A549 (cell line): ENCODE measurements at places on chromosomes 4 and X.

DNA sequence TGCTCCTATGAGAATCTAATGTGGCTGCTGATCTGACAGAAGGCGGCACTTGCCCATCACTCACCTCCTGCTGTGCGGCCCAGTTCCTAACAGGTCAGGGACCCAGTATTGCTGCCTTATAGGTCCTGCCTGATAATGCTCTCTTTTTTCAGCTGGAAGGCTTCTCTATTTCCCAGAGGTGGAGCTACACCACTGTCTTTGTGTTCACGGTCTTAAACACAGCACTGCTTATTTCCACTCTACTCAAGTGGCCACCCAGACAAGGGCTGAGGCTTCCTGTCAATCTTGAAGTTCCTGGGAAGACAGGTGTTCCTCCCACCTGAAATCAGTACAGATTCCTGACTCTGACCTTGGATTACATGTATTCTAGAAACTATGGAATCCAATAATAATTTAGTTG lies 270.6 kb downstream of the NR3C2 start:
- no peak for DNase-seq

GRCh38 chrX:56794404-56795230 lies 65.6 kb downstream of the NBDY start:
- no peak for DNase-seq

- no peak for DNase-seq
Observed at GRCh38 chrX:101230636-101231035, 11.1 kb downstream of the DRP2 start.

GRCh38 chr4:183261953-183262775 lies 57.9 kb downstream of the CLDN22 start:
- DNase-seq = peak; percentile 67

DNA sequence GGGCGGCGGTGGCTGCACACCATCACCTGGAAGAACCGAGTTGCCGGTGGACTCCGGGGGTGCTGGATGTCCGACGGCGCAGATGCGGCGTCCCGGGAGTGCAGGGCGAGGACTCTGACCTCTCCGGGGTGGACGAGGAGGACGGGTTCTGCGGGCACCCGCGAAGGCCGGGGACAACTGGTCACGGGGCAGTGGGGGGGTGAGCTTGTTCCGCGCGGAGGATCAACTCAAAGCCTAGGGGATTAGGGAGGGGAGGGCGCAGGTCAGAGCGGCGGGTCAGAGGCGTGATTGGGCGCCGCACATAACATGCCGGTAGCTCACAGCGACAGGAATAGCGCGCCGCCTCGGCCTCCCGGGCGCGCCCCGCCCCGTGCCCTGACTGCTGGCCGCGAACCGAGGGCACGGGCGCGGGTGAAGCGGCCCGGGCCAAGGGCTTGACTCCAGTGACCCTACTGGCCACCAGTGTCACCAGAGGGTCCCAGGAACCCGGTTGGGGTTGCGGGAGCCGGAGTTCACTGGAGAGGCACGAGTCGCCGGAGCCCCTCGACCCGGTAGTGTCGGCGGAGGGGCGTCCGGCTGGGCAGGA lies at the start of gene KLHL34:
TSS of gene KLHL34 (minus strand) at position 179 of the 586 bp plus-strand sequence. CDS start 542 bp downstream, outside the sequence.
- no peak for DNase-seq

- no peak for DNase-seq
Observed at GRCh38 chrX:117510453-117510852, 606.2 kb downstream of the KLHL13 start.

GRCh38 chr4:20839957-20840356 lies 139.7 kb downstream of the PACRGL start:
- peak; percentile 0 for DNase-seq

- DNase-seq = no peak
Observed at GRCh38 chr4:107740381-107740780, 20.3 kb upstream of the PAPSS1 start.

DNA sequence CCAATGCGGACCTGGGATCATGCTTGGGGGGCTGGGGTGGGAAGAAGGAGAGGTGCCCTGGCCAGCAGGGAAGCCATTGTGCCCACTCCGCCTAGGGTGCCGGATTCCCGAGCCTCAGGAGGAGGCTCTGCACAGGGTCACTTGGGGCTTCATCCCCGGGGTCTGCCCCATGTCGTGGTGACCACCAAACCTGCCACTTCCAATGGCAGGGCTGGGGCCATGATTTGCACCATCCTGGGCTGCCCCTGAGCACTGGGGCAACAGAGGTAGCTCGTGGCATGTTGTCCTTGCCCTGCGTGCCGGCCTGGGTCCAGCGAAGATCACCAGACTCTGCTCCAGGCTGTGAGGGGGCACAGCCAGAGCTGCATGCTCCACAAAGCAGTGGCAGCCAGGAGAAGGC lies 71.4 kb upstream of the DCAF12L2 start:
- no peak for DNase-seq

- DNase-seq = no peak
Observed at GRCh38 chr4:118317691-118318090, 35.1 kb downstream of the PRSS12 start.

GRCh38 chr4:52780206-52780605 lies 29.0 kb upstream of the ERVMER34-1 start:
- no peak for DNase-seq

GRCh38 chr4:819401-820229 lies 6.3 kb downstream of the CPLX1 start:
- no peak for DNase-seq

DNA sequence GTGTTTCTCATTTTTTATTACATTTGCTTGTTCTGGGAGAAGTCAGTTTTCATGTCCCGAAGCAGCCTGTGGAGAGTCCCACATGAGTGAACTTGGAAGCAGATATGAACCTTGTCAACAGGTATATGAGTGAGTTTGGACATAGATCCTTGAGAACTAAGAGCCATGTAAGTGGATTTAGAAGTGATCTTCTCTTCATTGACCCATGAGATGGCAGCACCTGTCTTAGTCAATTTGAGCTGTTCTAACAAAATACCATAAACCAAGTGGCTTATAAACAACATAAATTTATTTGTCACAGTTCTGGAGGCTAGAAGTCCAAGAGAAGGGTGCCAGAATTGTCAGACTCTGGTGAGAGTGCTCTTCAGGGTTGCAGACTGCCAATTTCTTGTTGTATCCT lies 1043.8 kb downstream of the ADGRL3 start:
- no peak for DNase-seq

DNA sequence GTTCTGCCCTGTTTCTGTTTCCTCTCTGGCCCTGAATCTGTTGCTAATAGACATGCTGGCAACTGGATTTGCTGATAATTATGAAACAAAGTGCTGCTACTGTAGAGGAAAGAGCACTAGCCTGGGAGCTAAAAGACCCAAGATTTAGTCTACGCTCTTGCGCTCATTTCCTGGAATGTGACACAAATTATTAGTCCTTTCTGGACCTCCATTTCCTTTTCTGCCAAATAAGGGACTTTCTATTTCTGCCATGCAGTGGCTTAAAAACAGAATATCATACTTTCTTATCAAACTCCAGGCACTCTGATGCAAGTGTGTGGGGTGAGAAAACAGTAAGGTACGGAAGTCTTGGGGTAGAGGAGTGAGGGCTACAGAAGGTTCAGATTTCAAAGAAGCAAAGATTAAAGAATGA lies 48.3 kb upstream of the GPR174 start:
- no peak for DNase-seq

DNA sequence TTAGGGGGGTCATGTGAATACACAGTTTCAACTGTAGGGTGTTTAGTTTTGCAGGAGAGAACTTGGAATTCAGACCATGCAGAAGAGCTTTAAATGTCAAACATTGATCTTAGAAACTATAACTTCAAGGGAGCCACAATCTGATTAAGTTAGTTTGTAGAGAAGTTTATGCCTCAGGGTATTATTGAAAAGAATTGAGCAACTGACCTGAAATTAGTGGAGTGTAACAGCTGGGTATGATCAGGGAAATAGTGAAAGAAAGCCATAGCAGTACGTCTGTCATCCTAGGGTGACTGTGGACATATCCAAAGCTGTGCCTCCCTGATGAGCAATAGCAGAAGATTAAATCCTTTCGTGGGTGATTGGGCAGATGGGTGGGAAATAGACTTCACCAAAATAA lies 63.8 kb downstream of the FAM47B start:
- DNase-seq = no peak

- no peak for DNase-seq
Observed at GRCh38 chr4:76968937-76969336, 19.4 kb downstream of the SEPTIN11 start.

GRCh38 chrX:6382284-6382683 lies 152.6 kb downstream of the VCX3A start:
- no peak for DNase-seq

- no peak for DNase-seq
Observed at GRCh38 chr4:61473306-61473705, 273.2 kb downstream of the ADGRL3 start.

DNA sequence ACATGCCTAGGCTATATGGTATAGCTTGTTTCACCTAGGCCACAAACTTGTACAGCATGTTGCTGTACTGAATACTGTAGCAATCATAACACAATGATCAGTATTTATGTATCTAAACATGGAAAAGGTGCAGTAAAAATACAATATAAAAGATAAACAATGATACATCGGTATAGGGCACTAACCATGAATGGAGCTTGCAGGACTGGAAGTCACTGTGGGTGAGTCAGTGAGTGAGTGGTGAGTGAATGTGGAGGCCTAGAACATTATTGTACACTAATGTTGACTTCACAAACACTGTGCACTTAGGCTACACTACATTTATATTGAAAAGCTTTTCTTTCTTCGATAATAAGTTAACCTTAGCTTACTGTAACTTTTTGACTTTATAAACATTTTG lies 45.6 kb upstream of the ANK2 start:
- no peak for DNase-seq

- peak; percentile 10 for DNase-seq
Observed at GRCh38 chrX:108070891-108071290, 20.5 kb downstream of the PSMD10 start.

- DNase-seq = no peak
Observed at GRCh38 chr4:3673716-3674478, 92.3 kb upstream of the ADRA2C start.

DNA sequence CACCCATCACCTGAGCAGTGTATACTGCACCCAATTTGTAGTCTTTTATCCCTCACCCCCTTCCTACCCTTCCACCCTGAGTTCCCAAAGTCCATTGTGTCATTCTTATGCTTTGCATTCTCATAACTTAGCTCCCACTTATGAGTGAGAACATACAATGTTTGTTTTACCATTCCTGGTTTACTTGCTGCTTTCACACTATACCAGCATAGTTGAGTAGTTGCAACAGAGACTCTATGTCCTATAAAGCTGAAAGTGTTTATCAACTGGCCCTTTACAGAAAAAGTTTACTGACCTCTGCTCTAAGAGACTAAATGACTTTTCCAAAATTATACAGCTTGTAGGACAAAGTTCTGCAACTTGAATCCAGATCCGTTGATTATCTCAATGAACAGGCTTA lies 61.1 kb upstream of the BLTP1 start:
- DNase-seq = no peak

- no peak for DNase-seq
Observed at GRCh38 chr4:99029852-99030251, 34.3 kb downstream of the METAP1 start.

DNA sequence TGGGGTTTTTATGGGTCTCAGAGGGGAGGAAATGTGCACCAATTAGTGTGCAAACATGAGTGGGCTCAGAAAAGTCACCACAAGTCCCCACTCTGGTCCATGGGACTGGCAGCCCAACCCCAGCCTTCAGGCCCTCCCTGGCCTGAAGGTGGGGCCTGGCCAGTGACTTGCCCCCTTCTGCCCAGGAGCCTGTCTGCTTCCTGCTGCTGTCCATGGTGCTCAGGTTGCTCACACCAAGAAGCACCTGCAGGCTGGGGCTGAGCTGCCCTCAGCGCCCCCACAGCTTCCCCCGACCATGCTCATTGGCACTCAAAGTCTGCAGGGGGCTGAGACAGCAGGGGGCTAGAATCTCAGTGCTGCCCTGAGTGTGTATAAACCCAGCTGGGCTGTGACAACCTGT lies 30.6 kb upstream of the GC start:
- DNase-seq = no peak

DNA sequence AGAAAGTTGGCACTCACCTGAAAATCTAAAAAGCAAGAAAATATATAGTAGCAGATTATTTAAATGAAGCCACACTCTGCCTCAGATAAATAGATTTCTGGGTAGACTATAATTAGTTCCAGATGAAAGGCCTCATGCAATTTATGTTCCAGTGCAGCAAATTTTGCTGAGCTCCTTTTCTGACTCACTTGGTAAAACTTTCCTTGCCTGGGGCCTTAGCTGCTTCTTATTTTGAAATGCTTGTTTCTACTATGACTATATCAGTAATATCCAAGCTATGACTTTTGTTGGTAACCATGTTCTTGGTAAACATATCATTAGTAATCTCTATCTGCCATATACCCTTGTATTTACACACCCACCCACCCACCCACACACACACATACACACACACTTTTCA lies 961.8 kb downstream of the SH3BGRL start:
- no peak for DNase-seq

DNA sequence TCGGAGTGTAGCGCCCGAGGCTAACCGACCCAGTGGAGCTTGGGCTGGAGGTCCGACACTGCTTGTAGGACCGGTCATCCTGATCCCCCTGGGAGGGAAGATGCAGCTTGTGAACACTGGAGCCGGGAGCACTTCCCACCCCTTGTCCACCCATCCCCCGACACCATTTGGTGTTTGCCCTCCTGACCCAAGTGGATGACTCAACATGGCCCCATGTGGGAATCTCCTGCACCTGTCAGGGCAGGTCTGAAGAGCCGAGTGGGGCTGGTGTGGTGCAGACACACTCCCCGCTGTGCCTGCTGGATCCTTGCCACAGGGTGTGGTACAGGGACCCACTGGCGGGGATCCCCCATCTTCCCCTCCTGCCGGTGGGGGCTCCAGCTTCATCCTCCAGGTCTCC lies 90.0 kb upstream of the AFAP1 start:
- no peak for DNase-seq

GRCh38 chrX:54230435-54231148 lies 47.5 kb upstream of the FAM120C start:
- DNase-seq = no peak

GRCh38 chr4:138297743-138298405 lies 55.7 kb upstream of the SLC7A11 start:
- DNase-seq = no peak

DNA sequence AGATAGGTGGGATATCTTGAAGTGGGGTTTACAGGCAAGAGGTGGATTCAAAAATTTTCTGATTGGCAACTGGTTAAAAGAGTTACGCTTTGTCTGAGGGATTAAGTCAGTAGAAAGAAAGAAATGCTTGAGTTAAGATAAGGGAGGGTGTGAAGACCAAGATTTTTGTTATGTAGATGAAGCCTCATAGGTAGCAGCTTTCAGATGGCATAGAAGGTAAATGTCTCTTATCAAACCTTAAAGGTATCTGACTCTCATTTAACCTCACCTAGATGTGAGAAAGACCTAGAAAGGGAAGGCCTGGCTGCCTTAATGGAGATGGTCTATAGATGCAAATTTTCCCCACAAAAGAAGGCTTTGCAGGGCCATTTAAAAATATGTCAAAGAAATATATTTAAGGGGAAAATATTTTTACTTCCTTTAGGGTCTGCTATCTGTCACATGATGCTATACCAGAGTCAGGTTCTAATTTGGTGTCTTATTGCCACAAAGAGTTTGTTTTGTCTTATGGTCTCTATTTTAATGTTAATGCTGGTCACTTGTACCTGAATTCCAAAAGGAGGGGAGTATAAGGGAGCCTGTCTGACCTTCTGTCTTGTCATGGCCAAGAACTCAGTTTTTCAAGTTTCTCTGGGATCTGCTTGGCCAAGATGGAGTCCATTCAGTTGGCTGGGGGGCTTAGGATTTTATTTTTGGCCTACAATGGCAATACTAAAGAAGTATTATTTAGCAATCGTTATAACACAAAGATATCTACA lies 699.1 kb upstream of the AMOT start:
- no peak for DNase-seq

GRCh38 chrX:144790148-144790547 lies 457.2 kb upstream of the SPANXN1 start:
- DNase-seq = no peak
